Smooth muscle cell of the umbilical artery (primary cell): ENCODE measurements at places on chromosomes 4 and X. TPM values are rescaled to one million over a fixed set of nuclear protein-coding genes. Genes with fewer than 3 reads are reported as not detected.

The AKAP14 gene
- not detected in 2 replicates for total RNA-seq

The FOXR2 gene
- not detected in 2 replicates for total RNA-seq

The CENPVL1 gene
- not detected in 2 replicates for total RNA-seq

The PPM1K gene
- 19.6 and 26.0 TPM in 2 replicates for total RNA-seq

The PGK1 gene
- total RNA-seq = 548 and 831 TPM in 2 replicates

The RTL3 gene
- 0.05 TPM in 1 of 2 replicates, not detected in the other for total RNA-seq

The MAGEA12 gene
- total RNA-seq = not detected in 2 replicates

The ARL13A gene
- not detected in 2 replicates for total RNA-seq

The DCAF4L1 gene
- under 0.01 and 0.23 TPM in 2 replicates for total RNA-seq

The GALNTL6 gene
- not detected in 2 replicates for total RNA-seq

The SLC9A7 gene
- total RNA-seq = 69.8 and 158 TPM in 2 replicates

The AKAP4 gene
- not detected in 2 replicates for total RNA-seq

The BEX2 gene
- total RNA-seq = 0.18 and 0.89 TPM in 2 replicates

The ITGB1BP2 gene
- total RNA-seq = 4.2 and 6.0 TPM in 2 replicates

The PFKFB1 gene
- under 0.01 TPM in 1 of 2 replicates, not detected in the other for total RNA-seq

The AFF2 gene
- 3.6 and 6.8 TPM in 2 replicates for total RNA-seq

The UBQLN2 gene
- total RNA-seq = 12.8 and 20.1 TPM in 2 replicates

The FRMPD3 gene
- not detected in 2 replicates for total RNA-seq

The SRPK3 gene
- total RNA-seq = under 0.01 and 2.2 TPM in 2 replicates

The F11 gene
- not detected in 2 replicates for total RNA-seq

The SPARCL1 gene
- total RNA-seq = not detected in 2 replicates

The FAT1 gene
- total RNA-seq = 202 and 464 TPM in 2 replicates

The KIAA1210 gene
- total RNA-seq = not detected in 2 replicates

The MYOZ2 gene
- 0.60 TPM in 1 of 2 replicates, not detected in the other for total RNA-seq

The VSIG1 gene
- under 0.01 and 0.14 TPM in 2 replicates for total RNA-seq

The TMEM47 gene
- total RNA-seq = 37.4 and 40.6 TPM in 2 replicates

The FMR1 gene
- total RNA-seq = 25.2 and 27.0 TPM in 2 replicates

The C4orf51 gene
- not detected in 2 replicates for total RNA-seq

The SPANXN4 gene
- total RNA-seq = not detected in 2 replicates

The GAGE2A gene
- total RNA-seq = not detected in 2 replicates

The NKX6-1 gene
- total RNA-seq = not detected in 2 replicates

The DOK7 gene
- total RNA-seq = 0.32 TPM in 1 of 2 replicates, not detected in the other

The SERTM2 gene
- total RNA-seq = 0.05 and 1.5 TPM in 2 replicates

The ARHGAP36 gene
- not detected in 2 replicates for total RNA-seq

The DCAF16 gene
- total RNA-seq = 15.7 and 18.6 TPM in 2 replicates

The DDX53 gene
- total RNA-seq = not detected in 2 replicates

The GAGE12J gene
- total RNA-seq = not detected in 2 replicates

The TMEM271 gene
- total RNA-seq = not detected in 2 replicates

The TLR3 gene
- total RNA-seq = 2.1 TPM in 2 replicates

The TIMM8A gene
- total RNA-seq = 4.2 and 6.9 TPM in 2 replicates

The TRIM75 gene
- not detected in 2 replicates for total RNA-seq

The VCX gene
- total RNA-seq = not detected in 2 replicates

The NR3C2 gene
- 1.8 TPM in 2 replicates for total RNA-seq

The FMR1NB gene
- not detected in 2 replicates for total RNA-seq

The MED14 gene
- total RNA-seq = 12.2 and 28.9 TPM in 2 replicates

The SYTL4 gene
- 6.7 and 35.9 TPM in 2 replicates for total RNA-seq

The SULT1B1 gene
- total RNA-seq = 0.59 and 6.0 TPM in 2 replicates

The TCEAL6 gene
- total RNA-seq = not detected in 2 replicates
